Ureter (tissue), 1 donor: ENCODE measurements at places on chromosomes 3 and 15. TPM values are rescaled to one million over a fixed set of nuclear protein-coding genes. Genes with fewer than 3 reads are reported as not detected.

Gene MASP1
- total RNA-seq, result 16.4 TPM

Gene TUSC7
- total RNA-seq, result not detected

Gene MINAR1
- total RNA-seq, result 0.70 TPM

- DNase-seq, result no peak
These were observed 39.2 kb upstream of the AGBL1 start for GRCh38 chr15:86040356-86041033.

- no peak for DNase-seq
These were observed 174.9 kb downstream of the TNIK start for GRCh38 chr3:171285287-171285686.

- DNase-seq, result no peak
These were observed 532.3 kb upstream of the SUCLG2 start for GRCh38 chr3:68186733-68187132.

GRCh38 chr3:129947538-129948240, 26.8 kb upstream of the TRH start:
- DNase-seq, result no peak

GRCh38 chr3:160069986-160070385, 81.4 kb downstream of the IL12A start:
- no peak for DNase-seq
